ENCODE measurements at places on chromosomes 6 and 20.

GRCh38 chr6:130997061-130997753 is 65.8 kb downstream of the EPB41L2 start:
- peak; percentile 56 for DNase-seq

- peak; percentile 22 for DNase-seq
Observed at GRCh38 chr6:163460307-163460782, 45.8 kb downstream of the QKI start.

GRCh38 chr20:48787861-48788375 is 39.9 kb downstream of the PREX1 start:
- DNase-seq = peak; percentile 80

- no peak for DNase-seq
Observed at GRCh38 chr20:51500311-51500710, 42.2 kb downstream of the NFATC2 start.

DNA sequence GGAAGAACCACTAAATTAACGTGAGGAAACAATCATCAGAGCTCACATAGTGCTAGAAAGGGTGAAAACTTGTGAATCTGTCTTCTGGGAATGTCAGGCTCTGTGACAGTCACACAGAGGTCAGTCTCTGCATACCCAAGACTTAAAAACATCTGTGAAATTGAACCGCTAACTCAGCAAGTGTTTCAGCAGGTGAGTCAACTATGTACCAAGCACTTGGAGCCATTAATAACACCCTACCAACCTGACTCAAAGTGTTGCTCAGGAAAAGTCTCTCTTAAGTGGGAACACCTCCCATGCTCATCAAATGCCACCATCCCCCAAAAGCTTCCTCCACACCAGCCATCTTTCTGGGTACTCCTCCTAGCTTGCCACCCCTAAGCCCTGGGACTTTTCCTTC is 92.3 kb upstream of the CARMIL1 start:
- no peak for DNase-seq

- DNase-seq = no peak
Observed at GRCh38 chr6:135904666-135905065, 53.2 kb downstream of the PDE7B start.

GRCh38 chr6:21133901-21134300 is 459.6 kb upstream of the SOX4 start:
- DNase-seq = no peak

DNA sequence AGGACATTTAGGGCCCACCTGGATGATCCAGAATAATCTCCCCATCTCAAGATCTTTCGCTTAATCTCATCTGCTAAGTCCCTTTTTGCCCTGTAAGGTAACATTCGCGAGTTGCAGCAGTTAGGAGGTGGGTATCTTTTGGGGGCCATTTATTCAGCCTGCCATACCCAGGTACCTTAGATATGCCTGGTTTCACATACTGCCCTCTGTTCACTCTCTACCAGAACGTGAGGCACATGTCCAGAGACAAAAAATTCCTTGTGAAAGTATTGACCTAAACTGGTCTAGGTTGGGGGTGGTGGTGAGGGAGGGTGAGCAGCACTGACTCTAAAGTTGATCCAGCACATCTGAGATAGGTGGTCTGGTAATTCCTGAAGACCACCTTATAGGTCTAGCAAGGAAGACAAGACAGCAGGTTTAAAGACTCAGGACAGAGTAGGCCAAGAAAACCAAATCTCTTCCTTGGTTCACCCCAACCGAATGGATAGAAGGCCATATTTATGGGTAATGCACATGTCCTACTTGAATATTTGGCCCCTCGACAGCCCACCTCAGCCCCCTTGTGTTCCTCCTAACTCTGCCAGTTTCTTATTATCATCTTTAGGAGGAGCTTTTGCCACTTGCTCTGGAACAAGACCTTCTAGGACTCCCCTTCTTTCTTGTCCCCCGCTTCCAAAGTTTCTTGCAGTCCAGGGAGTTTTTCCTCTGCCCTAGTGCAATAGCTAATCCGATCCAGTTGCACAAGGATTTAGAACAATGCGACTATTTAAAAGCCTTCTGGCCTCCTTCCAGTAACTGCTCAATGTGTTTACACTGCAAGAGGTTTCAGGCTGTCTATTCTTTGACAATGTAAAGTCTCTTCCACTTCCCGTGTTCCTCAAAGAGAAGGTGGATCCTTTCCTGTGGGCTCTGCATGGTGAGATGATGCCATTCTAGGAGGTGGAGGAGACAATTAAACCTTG is 213.0 kb upstream of the LAMP5 start:
- DNase-seq = no peak

- DNase-seq = no peak
Observed at GRCh38 chr6:146027586-146028251, 1.1 kb upstream of the GRM1 start.

GRCh38 chr20:59728722-59729430 is 124.5 kb downstream of the PHACTR3 start:
- DNase-seq = no peak

- no peak for DNase-seq
Observed at GRCh38 chr6:121867095-121867494, 431.6 kb downstream of the GJA1 start.

- DNase-seq = no peak
Observed at GRCh38 chr20:64232794-64233193, 22.8 kb upstream of the PCMTD2 start.

- DNase-seq = peak; percentile 49
Observed at GRCh38 chr6:15945593-15946159, 183.2 kb upstream of the MYLIP start.

DNA sequence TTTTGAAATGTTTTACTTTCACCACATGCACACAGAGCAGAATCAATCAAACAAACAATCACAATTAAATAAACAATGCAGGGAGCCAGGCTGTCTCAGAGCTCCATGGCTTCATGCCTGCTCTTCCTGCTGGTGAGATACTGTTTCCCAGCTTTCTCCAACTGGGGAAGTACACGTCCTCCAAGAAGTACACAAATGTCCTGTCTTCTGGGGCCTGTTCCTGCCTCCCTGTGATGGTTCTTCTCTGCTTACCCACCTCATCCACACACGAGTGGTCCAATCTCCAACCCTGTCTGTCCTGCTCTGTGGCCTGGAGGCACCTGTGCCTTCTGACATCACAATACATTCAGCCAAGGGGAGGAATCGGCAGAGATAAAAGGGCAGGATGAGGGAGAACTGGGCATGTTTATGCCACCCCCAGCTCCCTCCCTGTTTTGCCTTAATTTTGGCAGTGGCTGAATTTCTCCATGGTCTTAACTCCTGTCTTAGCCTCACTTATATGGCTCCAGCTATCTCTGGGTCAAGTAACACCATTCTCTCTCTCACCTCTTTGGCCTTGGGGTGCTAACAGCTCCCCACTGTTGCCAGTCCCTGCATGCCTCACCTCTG is 25.3 kb upstream of the TTPAL start:
- no peak for DNase-seq

- DNase-seq = no peak
Observed at GRCh38 chr6:16494793-16495192, 256.4 kb downstream of the GMPR start.

GRCh38 chr6:70380252-70380651 is 33.1 kb upstream of the FAM135A start:
- no peak for DNase-seq

DNA sequence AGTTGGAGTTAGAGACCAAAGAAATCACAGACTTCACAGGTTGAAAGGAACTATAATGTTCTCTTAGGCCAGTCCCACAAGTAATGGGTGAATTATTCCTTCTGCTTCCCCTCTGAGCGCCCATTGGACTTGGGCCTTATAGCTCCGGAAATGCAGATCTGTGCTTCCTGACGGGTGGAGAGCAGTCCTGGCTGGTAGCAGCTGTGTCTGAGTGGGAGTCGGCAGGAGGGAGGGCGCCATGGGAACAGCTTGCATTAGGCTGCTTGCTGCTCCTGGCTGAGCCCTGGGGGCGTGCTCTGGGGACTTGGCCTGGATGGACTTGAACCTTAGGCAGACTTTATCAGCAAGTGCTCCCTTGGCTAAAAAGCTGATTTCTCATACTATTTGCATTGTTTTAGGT is 18.4 kb upstream of the NUP153 start:
- peak; percentile 56 for DNase-seq

GRCh38 chr6:42241915-42242314 is 24.3 kb upstream of the MRPS10 start:
- no peak for DNase-seq

- no peak for DNase-seq
Observed at GRCh38 chr6:95601133-95601532, 23.8 kb downstream of the MANEA start.

GRCh38 chr6:83132121-83132520 is 60.9 kb downstream of the PGM3 start:
- no peak for DNase-seq

DNA sequence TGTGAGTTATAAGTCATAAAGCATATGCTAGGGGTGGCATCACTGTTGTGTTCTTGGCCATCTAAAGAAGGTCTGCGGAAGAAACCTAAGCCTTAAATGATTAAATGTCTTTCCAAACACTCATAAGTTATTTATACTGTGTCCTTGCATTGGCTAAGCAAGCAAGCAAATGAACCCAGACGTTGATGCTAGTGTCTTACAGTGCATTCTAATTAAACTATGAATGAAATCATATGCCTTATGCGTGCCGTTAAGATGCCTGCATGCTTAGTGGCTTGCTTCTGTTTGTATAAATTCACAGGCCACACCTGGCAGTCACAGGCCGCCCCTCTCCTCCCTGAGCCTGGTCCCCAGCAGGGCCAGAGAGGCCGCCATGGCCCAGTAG is 49.9 kb downstream of the RIN2 start:
- DNase-seq = no peak

DNA sequence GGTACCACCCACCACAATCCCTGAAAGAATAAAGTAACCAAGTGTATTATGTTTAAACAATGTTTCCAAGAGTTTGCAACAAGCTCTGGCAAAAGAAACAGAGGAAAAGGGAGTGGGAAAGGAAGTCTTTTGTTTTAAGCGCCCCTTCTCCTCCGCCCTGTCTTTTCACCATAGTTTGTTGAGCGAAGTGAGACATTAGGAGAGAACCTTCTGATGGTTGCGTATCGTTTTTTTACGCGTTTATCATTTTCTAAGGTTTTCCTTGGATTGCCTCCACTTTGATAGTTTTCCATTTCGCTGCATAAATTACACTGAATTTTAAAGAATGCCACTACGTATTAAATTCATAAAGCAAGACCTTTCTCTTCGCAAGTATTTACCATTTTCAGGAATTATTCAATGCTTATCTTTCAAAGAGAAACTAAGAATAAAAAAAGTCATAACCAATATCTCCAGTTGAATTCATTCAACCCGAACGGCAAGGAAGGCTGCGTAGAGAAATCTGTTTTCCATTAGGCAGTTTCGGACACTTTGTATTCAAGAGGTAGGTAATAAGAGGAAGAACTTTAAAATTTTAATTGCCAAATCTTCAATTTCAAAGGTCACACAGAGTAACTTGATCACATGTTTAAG is 920 bp upstream of the EPHA7 start:
- no peak for DNase-seq

- no peak for DNase-seq
Observed at GRCh38 chr20:45423700-45424099, 7.8 kb downstream of the PIGT start.

GRCh38 chr6:158717341-158718330 is 67.8 kb downstream of the SYTL3 start:
- DNase-seq = no peak

GRCh38 chr6:96721227-96721626 is 116.0 kb downstream of the GPR63 start:
- DNase-seq = no peak

- no peak for DNase-seq
Observed at GRCh38 chr6:2042956-2043648, 202.3 kb downstream of the GMDS start.

DNA sequence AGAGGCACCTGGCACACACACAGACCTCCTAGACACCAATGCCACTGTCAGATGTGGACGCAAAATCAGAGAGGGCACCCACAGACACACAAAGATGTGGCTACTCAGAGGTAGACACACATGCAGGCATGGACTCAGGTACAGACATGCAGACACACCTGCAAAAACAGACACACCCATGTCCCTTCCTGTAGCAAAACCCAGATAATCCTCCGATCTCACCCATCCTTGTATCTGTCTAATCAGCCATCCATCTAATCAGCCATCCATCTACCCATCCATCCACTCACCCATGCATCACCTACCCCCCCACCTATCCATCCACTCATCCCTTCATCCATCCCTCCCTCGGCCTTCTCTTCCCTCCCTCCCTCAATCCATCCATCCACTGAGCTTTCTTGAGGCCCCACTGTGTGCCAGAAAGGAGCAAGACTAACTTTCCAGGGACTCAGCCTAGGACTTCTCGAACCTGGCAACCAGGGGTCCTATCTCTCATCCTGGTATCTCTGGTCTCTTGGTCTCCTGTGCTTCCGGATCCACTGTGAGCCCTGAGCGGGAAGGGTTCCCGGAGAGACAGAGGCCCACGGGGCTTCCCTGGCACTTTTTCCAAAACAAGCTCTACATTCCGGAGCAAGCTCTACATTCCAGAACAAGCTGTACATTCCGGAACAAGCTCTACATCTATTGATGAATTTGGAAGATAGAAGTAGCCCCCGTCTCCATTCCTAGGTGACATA is 1.1 kb upstream of the TGM2 start:
- no peak for DNase-seq

GRCh38 chr6:22726966-22727365 is 157.6 kb downstream of the HDGFL1 start:
- DNase-seq = no peak
